Activated CD4-positive, alpha-beta T cell treated with anti-CD3 and anti-CD28 coated beads, Interleukin-2, amount 50 U/mL, for 16 hours (primary cell): ENCODE measurements at places on chromosomes 5 and 9.

- DNase-seq = no peak
These were observed 64.4 kb upstream of the SUB1 start for GRCh38 chr5:32520972-32521371.

DNA sequence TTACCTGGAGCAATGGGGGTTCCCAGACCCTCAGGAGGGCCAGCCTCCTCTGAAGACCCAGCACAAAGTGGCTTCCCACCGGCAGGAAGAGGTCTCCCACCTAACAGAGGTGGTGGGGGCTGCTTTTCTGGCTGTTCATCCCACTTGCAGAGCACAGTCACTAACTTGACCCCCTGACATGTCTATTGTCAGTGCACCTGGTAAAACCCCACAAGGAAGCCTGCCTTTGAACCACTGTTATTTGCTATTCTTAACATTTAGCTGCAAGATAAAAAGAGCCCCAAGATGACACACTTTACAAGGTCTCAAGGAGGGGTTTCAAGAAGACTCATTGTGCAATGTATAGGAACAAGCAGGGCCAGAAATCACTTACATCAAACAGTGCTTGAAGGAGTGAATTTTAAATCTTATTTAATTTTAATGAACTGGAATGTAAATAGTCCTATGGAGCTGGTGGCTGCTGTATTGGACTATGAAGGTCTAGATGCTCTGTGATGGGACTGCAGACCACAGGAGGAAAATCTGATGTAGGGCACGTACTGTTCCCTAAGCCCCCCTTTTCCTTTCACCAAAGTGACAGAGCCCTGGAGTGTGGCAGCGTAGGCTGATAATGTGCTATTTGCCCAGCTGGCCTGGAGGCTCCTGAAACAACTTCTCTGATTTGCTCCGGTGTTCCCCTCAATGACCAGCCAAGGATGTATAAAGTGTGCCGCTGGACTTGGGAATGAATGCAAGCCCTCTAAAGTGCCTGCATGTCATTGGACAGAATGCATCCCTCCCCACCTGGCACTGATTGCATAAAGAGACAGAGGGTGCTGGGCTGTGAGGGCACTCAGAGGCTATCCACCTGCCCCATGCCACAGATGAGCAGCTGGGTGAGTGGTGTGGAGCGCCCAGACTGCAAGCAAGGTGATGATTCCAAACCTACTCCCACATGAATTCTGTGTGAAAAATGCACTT is 80.2 kb downstream of the PTPN3 start:
- no peak for DNase-seq

DNA sequence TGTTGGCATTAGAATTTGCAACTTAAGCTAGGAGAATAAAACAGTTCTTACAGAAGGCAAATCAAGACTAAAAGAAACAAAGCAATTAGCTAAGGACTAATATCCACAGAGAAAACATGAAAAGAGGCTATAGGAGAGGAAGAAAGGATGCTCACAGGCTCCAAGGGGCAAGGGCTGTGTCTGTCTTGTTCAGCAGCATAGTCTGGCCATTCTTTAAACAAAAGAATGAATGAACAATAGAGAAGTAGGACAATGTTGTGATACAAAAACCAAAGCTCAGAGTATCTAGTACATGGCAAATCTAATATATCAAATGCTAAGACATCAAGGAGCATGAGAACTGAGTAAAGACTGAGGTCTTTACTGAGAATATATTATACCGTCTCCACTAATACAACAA is 39.5 kb downstream of the PLPP1 start:
- DNase-seq = no peak

GRCh38 chr5:89178541-89178940 is 295.6 kb upstream of the MEF2C start:
- DNase-seq = no peak

DNA sequence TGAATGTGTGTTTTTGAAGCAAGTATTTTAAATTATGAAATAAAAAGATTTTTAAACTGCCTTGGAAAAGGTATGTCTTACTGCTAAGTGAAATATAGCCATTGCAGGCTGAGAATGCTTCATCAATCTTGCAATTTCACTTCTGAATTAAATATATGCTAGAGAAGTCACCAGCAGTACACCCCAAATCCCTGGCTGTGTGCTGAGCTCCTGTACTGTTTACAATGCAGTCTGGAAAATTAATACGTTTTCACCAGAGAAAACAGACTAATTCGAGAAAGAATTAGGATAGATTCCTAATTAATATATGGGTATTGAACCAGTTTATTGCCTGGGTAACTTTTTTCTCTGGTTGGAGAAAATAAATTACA is 3.2 kb downstream of the PRDM6 start:
- no peak for DNase-seq

- DNase-seq = no peak
These were observed 96.2 kb upstream of the PAPPA start for GRCh38 chr9:116057371-116057770.

- peak; percentile 89 for DNase-seq
These were observed 21.9 kb upstream of the QSOX2 start for GRCh38 chr9:136267261-136268111.

- DNase-seq = no peak
These were observed 56.8 kb downstream of the UGCG start for GRCh38 chr9:111953444-111953843.

DNA sequence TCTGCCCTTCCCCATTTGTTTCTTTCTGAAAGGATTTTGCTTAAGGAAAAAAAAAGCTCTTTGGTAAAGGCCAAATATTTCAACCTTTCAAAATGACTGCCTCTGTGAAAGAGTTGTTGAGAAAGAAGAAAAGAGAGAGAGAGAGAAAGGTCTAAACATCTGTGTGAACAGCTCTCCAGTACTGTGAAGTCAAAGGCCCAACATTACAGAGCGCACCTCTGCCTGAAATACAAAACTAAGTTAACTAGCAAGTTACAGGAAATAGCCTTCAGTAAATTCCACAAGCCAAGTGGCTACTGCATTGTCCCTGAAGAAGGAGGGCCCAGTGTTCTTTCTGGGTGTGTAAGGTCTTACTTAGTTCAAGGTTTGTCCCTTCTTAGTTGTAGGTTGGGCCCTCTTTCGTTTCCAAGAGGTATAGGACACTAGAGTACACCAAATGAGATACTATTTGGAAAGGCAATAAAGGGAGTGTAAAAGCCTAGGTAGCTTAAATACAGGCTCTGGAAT is 104.4 kb downstream of the THBS4 start:
- DNase-seq = no peak

DNA sequence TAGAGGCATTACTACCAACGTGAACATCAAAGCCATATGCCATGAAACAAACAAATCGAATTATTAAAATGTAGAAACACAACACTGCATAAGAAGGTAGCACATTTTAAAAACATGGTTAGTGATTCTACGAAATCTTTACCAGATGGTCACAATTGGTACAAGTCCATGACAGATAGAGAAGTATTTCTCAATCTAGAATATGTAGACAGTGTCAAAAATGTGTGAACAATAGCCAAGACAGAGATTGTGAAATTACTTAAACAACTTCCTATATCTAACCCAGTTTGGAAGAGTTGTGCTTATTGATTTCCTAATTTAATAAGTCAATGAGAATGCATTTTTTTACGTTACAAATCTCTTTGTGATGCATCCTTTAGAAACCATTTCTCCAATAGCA is 1121.6 kb downstream of the MAT2B start:
- DNase-seq = no peak

GRCh38 chr9:93189369-93190132 is 5.6 kb downstream of the WNK2 start:
- DNase-seq = no peak

DNA sequence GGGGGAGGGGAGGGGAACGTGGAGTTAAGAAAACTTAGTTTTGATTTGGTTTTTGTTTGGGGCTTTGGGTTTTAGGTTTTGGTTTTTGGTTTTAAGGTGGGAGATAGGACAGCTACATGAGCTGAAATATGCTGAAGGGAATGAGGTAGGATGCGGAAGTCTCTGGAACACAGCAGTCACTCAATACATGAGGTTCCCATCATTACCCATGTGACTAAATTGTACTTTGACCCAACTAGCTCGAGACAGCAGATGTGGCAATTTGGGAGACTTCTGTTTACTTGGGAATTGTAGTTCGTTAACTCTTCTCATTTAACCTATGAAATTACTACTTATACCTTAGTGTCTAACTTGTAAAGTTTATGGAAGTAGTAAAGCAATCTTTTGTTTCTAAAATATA is 124.2 kb downstream of the TLE1 start:
- no peak for DNase-seq

DNA sequence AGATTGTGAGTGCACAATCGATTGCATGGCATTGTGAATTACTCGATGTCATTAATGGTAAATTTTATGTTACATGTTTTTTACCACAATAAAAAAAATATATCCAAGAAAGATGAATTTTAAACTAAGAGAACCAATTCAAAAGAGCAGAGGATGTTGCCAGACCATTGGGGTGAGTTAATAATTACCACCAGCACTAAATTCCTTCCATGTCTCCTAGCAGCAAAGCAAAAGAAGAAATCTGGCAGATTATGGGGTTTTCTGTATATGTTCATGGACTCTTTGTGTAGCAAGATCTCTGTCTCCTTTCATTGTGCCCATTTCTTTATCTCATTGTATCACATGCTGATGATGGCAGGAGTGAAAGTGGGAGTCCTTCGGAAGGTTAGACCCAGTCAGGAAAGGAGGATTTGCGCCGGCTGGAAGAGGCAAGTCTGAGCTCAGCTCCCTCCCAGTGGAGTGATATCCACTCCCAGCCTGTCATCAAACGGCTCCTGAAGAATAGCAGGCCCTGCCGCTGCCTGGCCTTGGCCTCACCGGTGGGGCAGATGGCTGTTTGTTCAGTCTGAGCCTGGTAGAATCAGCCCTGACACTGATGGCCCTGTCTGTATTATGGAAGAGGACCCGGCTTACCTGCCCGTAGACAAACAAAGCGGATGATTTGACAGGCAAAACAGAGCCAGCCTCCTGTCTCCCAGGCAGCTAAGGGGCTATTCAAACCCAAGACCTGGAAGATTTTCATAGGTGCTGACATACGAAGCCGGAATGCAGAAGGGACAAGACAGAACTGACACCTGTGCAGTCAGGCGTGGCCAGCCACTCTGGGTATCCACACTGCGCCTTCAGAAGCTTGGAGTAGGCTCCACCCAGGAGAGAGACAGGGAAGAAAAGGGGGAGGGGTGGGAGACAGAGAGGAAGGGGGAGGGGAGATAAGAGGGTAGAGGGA is 21.9 kb upstream of the FOXE1 start:
- no peak for DNase-seq

DNA sequence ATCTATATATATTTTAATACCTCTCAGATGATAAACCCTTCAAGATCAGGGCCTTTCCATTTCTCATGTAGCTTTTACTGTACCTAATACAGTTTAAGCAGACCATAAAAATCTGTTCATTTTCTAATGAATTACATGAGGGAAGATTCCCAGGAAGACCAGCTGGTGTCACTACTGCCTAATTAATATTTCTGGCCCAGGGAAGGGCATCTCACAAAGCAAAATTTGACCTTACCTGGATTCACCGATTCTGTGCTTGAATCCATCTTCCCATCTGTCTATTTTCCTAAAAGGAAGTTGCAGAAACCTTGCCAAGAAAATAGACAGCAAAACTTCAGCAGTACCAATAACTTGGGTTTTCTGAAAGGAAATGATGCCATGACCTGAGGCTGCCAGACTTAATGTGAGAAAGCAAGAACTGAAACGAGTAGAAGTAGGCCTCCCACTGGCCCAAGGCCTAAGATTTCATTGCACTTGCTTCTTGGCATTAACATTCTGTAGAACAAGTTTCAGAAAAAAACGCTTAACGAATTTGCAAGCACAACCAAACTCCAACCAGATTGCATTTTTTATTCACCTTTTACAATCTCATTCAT is 83.0 kb upstream of the GLIS3 start:
- no peak for DNase-seq

- no peak for DNase-seq
These were observed 38.5 kb upstream of the GZMA start for GRCh38 chr5:55063899-55064298.

DNA sequence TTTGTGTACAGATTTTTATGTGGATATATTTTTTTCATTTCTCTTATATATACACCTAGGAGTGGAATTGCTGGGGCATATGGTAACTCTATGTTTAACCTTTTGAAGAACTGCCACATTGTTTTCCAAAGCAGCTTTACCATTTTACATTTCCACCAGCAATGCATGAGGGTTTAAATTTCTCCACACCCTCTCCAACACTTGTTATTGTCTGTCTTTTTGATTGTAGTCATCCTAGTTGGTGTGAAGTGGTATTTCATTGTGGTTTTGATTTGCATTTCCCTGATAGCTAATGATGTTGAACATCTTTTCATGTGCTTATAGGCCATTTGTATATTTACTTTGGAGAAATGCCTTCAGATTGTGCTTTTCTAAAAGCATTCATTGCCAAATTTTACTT is 39.1 kb downstream of the YTHDC2 start:
- no peak for DNase-seq

GRCh38 chr5:176485176-176485575 is 37.0 kb downstream of the FAF2 start:
- no peak for DNase-seq

GRCh38 chr9:97311798-97312500 is 4.5 kb downstream of the CCDC180 start:
- no peak for DNase-seq

DNA sequence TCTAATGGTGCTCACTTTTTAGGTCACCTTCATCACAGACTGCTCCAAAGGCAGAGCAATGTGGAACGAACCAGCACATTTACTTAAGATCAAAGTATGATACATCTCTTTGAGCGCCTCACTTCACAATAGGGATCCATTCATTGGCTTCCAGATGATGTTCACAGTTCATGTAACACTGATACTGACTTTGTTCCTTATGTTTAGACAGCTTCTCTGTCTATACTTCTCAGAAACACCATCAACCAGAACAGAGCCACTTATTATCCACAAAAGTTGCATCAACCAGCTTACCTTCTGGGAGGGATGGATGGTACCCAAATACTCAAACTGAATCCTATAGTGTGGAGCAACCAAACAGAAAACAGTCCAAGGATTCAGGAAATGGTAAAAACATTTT is 4.6 kb downstream of the PTAR1 start:
- DNase-seq = no peak

DNA sequence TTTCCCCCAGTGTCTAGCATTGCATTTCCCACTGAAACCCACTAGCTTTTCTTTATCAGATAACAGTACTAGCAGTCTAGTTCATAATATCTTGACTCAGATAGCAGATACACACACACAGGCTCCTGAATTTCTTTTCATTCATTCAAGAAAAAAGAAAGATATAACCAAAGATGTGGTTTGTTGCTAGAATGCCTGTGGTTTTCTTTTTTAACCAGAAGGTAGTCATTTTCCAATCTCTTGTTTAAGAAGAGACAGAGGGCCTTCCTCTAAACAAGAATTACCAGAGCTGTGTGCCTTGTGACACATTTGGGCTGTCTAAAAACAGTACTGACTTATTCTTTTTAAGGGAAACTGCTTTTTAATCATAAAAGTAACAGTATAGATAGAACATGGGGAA is 167.3 kb downstream of the PJA2 start:
- DNase-seq = peak; percentile 49
